Left ventricle myocardium inferior (tissue), 1 donor: ENCODE measurements at places on chromosomes 12 and 14.

DNA sequence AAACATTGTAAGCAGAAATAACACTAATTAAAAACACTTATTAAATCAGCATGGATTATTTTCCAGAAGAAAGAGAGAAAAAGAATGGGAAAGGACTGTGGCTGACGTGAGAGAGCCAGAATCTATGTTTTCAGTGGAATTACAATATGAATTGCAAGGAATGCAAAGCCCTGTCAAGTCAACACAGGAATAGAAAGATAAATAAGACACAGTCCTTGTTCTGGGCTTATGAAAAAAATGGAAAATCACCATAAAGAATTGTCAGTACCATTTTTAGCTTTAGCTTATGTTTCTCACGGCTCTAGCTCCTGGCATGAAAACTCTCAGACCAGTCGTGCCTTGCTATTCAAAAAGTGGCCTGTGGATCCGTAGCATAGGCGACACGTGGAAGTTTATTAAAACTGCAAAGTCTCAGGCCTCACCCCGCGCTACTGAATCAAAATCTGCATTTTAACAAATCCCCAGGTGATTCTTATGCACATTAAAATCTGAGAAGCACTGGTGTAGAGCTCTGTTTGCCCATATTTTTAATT lies 549.1 kb downstream of the RPS29 start:
- no peak for DNase-seq

DNA sequence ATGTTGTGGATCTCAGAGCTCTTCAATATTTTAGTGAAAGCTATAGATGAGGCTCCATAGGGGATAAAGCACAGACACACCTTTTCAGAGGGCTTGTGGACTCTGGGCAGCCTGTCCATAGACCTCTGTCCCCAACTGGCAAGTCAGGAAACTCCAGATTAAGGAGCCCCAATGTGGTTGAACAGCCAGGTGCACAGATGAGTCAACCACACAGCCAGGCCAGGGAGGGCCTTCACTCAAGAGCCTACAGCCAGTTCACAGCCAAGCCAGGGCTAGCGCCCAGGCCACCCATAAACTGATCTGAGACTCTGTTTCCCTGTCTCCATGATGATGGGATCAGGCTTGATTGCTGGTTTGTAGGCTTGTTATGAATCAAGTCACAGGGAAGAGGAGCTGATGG lies 1.0 kb upstream of the BDKRB2 start:
- DNase-seq = no peak

- DNase-seq = no peak
Measured at GRCh38 chr12:50979369-50980052, 27.2 kb downstream of the HIGD1C start.

- DNase-seq = no peak
Measured at GRCh38 chr14:84963518-84963917, 566.4 kb upstream of the FLRT2 start.
